ENCODE measurements at places on chromosomes 7 and 10. TPM values are rescaled to one million over a fixed set of nuclear protein-coding genes. Genes with fewer than 3 reads are reported as not detected.

Gene FAM13C
- 7.1 TPM for polyA plus RNA-seq

Gene THNSL1
- 17.4 TPM for polyA plus RNA-seq

DNA sequence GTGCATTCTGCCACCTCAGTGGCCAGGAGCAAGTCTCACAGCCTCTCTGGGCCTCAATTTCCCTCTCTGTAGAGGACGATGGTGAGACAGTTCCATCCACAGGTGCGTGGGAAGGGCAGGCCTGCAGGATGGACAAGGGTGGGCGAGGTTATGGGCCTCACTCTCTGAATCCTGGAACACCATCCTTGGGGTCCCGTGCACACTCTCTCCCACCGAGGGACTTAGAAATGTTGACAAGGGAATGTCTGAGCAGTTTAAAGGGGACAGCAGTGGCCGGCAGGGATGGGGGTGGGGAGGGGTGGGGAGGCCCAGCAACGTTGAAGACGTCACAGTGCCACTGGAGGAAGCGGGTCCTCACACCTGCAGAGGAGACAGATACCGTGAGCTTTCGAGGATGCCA lies 111.5 kb downstream of the FOXL3 start:
- no peak for DNase-seq

Gene DGKI
- polyA plus RNA-seq: 1.6 TPM

- DNase-seq: no peak
Measured at GRCh38 chr10:69425511-69426298, 9.0 kb upstream of the TACR2 start.

DNA sequence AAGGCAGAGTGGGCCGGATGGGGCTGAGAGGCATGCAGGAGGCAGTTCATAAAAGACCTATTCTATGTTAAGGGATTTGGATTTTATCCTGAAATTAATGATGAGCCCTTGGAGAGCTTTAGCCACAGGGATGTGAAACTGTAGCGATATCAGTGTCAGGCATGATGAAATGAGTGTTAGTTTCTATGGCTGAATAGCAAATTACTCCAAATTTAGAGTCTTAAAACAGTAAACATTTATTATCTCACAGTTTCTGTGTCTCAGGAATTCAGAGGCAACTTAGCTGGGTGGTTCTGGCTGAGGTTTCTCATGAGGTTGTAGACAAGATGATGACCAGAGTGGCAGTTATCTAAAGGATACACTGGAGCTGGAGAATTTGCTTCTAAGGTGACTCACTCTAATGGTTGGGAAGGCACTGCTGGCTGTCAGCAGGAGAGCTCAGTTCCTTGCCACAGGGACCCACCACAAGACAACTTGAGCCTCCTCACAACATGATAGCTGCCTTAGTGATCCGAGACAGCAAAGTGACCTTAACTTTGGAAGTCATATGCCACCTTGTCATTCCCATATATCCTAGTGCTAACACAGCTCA lies 36.7 kb upstream of the SFTPD start:
- no peak for DNase-seq

Gene LRRC61
- polyA plus RNA-seq: 20.0 TPM

DNA sequence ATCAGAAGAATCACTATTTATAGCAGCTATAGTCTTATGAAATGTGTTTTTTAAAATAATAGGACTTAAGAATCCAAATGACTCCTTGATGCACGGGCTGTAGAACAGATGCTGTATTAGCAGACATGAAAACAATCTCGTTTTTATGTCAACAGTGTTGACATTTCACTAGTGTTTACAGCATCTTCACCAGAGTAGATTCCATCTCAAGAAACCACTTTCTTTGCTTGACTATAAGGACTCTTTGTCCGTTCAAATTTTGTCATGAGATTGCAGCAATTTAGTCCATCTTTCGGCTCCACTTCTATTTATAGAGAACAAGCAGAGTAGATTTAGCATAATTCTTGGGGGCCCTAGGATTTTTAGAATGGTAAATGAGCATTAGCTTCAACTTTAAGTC lies 295.1 kb downstream of the EXOC4 start:
- no peak for DNase-seq

Data from left kidney (tissue), 8 donors.